ENCODE measurements at places on chromosomes 6 and 20. TPM values are rescaled to one million over a fixed set of nuclear protein-coding genes. Genes with fewer than 3 reads are reported as not detected.

DNA sequence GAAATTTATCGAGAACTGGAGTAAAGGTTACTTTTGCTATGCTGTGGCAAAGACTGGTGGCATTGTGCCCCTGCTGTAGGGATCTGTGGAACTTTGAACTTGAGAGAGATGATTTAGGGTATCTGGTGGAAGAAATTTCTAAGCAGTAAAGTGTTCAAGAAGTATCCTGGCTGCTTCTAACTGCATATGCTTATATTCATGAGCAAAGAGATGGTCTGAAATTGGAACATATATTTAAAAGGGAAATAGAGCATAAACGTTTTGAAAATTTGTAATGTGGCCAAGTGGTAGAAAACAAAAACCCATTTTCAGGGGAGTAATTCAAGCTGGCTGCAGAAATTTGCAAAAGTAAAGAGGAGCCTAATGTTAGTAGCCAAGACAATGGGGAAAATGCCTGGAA lies 12.3 kb upstream of the UFL1 start:
- DNase-seq = no peak

DNA sequence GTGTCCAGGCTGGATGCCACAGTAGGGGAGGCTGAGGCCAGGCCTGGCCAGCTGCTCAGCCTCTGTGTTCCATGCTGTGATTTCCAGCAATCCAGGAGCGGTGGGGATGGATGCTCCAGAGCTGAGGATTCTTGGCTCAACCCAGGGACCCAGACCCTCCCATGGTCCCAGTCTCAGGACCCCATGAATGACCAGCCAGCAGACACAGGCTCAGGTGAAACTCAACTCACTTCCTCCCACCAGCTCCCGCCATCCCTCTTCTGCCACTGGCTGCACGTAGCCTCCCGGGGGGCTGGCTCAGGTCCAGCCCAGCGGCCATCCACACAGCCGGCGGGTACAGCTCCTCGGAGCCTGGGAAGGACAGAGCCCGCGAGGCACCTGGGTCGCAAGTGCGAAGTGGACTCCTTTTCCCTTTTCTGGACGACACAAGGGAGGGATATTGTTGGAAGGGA lies 54.5 kb upstream of the DACT2 start:
- no peak for DNase-seq

- peak; percentile 35 for DNase-seq
Measured at GRCh38 chr6:113907102-113907815, 50.1 kb downstream of the MARCKS start.

- no peak for DNase-seq
Measured at GRCh38 chr20:23149623-23150279, 63.6 kb upstream of the CD93 start.

DNA sequence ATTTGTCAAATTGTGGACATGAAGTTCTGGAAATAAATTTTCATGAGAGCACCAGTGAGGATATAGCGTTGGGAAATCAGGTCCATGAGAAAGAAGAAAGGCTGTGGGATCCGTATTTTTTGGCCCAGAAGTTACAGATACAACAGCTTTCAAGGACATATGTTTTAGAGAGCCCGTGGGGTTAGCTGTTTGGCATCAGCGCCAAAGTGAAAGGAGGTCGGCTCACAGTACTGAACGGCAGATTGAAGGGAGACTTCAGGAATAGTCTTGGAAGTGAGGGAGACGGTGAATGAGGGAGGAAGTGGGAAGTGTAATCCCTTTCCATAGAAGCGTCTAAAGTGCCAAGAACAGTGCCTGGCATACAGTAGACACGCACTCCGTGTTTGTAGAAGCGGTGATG lies 31.8 kb downstream of the ZDHHC14 start:
- no peak for DNase-seq

DNA sequence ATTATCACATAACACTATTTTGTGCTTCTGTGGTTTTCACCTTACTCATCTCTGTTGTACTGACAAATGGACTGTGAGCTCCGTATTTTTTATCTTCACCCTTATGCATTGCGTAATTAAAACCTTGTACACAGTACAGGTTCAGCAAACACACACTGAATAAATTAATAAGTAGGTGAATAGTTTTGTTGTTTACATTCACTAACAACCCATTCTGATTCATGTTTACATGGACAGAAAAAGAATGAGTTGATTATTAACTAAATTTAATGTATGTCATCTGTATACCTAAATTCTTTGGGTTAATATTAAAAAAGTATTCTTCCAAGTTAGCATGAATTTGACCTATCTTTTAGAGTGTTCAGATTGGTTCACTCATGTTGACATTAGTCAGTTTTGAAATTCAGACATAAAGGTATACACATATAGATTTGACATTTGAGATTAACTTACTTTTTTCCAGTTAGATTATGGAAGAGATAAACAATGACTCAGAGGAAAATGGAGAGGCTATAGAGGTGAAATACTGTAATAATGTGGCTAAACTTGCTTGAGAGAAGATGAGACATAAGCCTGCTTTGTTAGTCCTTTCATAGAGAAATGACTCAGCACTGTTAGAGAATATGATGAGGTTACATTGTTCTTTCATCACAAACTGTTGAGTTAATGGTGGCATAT lies 541.7 kb upstream of the FLRT3 start:
- DNase-seq = peak; percentile 67

The EPB41L2 gene
- total RNA-seq = 78.8 TPM

- no peak for DNase-seq
Measured at GRCh38 chr6:47672816-47673215, 25.6 kb upstream of the ADGRF4 start.

The ZBTB2 gene
- total RNA-seq = 6.7 TPM

The PLN gene
- total RNA-seq = not detected

- DNase-seq = peak; percentile 51
Measured at GRCh38 chr20:4726710-4727397, 5.1 kb downstream of the PRND start.

DNA sequence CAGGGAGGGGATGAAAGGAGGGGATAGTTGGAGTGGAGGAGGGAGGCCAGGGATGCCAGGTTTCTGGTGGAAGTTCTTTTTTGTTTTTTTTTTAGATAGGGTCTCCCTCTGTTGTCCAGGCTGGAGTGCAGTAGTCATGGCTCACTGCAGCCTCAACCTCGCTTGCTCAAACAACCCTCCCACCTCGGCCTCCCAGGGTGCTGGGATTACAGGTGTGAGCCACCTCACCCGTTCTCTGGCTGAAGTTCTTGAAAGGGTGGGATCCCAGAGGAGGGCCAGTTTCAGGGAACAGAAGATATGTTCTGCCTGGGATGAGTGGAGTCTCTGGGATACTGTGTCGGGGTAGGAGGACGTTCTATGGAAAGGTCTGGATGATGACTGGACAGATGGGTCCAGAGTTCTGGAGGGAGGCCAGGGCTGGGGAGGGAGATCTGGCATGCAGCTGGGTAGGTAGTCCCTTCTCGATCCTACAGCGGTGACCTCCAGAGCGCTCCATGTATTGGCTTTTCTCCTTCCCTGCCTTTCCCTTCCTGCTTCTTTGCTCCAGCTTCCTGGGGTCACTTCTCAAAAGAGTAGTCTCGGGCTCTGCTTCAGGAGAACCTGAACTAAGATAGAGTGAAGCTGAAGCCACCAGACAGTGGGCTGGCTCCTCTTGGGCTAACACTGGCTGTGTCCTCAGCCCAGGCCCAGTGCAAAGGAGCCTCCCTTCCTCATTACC lies 12.7 kb upstream of the SRC start:
- no peak for DNase-seq
